ENCODE measurements at places on chromosomes 13 and 19. TPM values are rescaled to one million over a fixed set of nuclear protein-coding genes. Genes with fewer than 3 reads are reported as not detected.

KLF2 gene
- 725 TPM for total RNA-seq

CPB2 gene
- not detected for total RNA-seq

- DNase-seq: no peak
- H3K27ac ChIP-seq: no peak overlapping the region
- H3K36me3 ChIP-seq: no peaks in the 10 kb centered on the region
- no peak overlapping the region for H3K4me3 ChIP-seq
Observed at GRCh38 chr19:41219924-41220567, 1.0 kb downstream of the AXL start.

- H3K27ac ChIP-seq: no peak overlapping the region
- H3K27me3 ChIP-seq: no peaks in the 10 kb centered on the region
- no peaks in the 10 kb centered on the region for H3K36me3 ChIP-seq
- no peak overlapping the region for H3K4me3 ChIP-seq
Observed at GRCh38 chr13:74329962-74330361, 195.8 kb upstream of the KLF12 start.

All from CD4-positive, CD25-positive, alpha-beta regulatory T cell (primary cell).